ENCODE measurements at places on chromosomes 2 and 18. TPM values are rescaled to one million over a fixed set of nuclear protein-coding genes. Genes with fewer than 3 reads are reported as not detected.

GRCh38 chr2:107088156-107088555, 202.2 kb upstream of the ST6GAL2 start:
- DNase-seq = no peak

DNA sequence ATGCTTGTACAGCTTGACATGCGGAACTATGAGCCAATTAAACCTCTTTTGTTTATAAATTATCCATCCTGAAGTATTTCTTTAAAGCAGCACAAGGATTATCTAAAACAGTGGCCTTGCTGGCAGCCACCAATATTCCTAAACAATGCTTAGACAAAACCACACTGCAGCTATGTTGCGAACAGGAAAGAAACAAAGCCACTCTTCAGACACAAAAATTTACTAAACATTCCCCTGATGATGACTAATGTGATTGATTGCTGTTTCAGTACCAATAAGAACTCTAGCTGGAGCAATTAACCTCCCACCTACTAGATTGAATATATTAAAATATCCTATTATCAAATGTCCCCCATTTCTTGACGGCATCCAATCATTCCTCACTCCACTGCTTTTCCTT, 325.8 kb upstream of the REG3G start:
- no peak for DNase-seq

TWIST2 gene
- 3.1 TPM for total RNA-seq

DNA sequence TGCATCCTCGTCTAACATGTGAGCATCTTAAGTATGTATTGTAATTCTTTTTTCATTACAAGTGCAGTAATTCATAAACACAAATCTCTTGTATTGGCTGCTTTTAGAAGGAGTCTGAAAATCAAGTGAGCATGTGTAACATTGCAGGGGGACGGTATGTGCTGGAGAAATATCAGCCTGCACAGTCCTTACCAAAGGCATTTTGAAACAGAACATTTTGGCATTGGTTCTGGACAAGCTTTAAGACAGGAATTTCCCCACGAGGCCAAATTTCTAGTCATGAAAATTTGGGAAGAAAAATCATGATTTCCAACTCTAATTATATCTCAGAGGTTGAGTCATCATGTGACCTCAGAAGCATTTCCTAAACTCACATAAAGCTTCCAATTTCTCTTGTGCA, 24.7 kb upstream of the NRP2 start:
- no peak for DNase-seq

- DNase-seq = no peak
These were observed 54.0 kb upstream of the COL5A2 start for GRCh38 chr2:189233527-189233926.

DNA sequence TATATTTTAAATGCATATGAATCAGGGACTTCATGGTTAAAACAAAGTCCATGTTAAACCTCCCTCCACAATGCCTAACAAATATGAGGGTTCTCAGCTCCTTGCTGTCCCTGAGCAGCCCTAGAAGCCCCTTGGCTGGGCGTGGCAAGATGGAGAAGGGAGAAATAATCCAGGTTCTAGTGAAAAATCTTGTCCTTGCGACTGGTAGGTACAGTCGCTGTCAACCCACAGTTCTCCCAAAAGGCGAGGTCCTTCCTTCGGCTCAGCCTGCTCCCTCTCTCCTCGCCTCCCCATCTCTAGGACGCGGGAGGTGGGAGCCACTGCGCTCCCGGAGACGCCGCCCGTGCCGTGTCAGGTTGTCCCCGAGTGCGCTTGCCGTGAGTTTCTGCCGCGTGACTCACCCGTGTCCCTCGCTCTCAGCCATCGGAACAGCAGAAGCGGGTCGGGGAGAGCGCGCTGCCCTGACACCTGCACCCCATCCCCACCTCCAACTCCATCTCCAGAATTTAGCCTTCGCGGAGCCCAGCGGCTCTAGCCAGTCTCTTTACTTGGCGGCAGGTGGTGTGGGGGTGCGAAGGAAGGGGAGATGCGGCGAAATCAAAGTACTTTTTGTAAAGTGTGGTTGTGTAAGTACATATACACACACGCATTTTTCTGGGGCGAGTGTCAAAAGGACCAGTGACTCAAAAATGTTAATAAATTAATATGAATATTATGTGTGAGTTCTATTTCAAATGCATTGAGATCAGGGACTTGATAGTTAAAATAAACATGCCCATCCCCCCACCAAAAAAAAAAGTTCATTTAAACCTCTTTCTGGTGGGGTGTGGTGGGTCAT, 65.1 kb upstream of the TMEM17 start:
- no peak for DNase-seq

- no peak for DNase-seq
These were observed 145.5 kb downstream of the CYP26B1 start for GRCh38 chr2:72001937-72002690.

DNA sequence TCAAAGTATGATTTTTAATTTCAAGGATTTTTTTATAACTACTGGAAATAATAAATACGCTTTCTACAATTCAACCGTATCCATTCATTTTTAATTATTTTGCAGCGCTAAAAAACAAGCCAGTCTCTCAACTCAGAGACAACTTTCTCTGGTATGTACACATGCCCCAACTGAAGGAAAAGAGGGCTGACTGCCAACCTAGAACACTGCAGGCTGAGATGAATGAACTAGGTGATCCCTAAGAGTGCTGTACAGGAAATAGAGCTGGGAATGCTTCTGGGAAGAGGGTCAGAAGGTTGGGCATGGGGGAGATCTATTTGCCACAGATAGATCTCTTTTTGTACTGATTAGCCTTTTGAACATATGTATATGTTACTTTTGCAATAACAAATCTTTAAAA, 460.1 kb downstream of the NR4A2 start:
- no peak for DNase-seq

- DNase-seq = no peak
These were observed 237.6 kb downstream of the IKZF2 start for GRCh38 chr2:212913640-212914306.

DNA sequence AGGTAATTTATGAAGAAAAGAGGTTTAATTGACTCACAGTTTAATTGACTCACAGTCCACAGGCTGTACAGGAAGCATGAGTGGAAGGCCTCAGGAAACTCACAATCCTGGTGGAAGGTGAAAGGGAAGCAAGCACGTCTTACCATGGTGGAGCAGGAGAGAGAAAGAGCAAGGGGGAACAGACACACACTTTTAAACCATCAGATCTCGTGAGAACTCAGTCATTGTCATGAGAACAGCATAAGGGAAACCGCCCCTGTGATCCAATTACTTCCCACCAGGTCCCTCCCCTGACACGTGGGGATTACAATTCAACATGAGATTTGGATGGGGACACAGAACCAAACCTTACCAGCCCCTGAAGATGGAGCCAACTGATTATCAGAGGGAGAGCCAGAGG, 11.2 kb upstream of the PUM2 start:
- no peak for DNase-seq

- DNase-seq = no peak
These were observed 230.1 kb downstream of the CD226 start for GRCh38 chr18:69717586-69717985.

DNA sequence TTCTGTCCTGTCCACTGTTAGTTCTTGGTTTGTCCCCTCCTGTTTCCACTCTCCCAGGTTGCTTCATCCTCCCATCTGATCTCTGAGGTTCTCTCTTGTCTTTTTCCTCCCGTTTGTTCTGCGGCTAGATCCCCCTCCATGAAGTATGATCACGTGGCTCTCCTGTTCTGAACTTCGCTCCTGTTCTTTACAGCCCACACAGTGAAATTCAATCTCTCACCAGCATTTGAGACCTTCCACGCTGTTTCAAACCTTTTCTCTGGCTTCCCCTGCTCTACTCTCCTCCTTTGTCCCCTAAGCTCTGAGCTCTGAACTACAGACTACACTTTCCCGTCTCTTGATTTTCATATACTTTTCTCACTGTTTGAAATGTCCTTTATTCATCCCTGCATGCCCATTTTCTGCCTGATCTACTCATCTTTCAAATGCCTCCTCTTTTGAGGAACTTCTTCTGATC, 83.5 kb downstream of the OSBPL6 start:
- no peak for DNase-seq

FEZ2 gene
- total RNA-seq = 9.2 TPM

EPB41L3 gene
- 34.1 TPM for total RNA-seq

- DNase-seq = no peak
These were observed 33.4 kb downstream of the FBXO36 start for GRCh38 chr2:229955663-229956062.

Measured in esophagus squamous epithelium (tissue), 5 donors.